Aorta (tissue), 5 donors: ENCODE measurements at places on chromosomes 3 and 15. TPM values are rescaled to one million over a fixed set of nuclear protein-coding genes. Genes with fewer than 3 reads are reported as not detected.
A peak's percentile ranks its signal among the peaks of the same experiment; 100 is the strongest.

- DNase-seq, result no peak
Observed at GRCh38 chr3:194483850-194484249, 3.0 kb downstream of the ATP13A3 start.

DNA sequence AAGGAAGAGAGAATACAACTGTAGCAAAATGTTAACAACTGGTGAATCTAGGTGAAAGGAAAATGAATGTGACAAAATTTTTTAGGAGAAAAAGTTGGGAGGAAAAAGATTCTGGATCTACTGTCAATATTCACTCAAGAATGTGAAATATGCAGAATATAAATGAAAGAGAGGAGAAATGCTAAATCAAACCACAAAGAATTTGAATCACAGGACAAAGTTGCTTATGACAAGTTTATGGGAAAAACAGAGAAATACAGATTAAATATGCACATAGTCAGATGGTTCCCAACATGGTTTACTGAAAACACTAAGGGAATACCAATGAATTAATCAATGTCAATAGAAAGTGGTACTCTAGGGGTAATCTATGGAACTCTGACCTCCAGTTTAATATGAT is 27.6 kb downstream of the C3orf33 start:
- no peak for DNase-seq

- no peak for DNase-seq
Observed at GRCh38 chr3:118943597-118943996, 91.0 kb downstream of the IGSF11 start.

DNA sequence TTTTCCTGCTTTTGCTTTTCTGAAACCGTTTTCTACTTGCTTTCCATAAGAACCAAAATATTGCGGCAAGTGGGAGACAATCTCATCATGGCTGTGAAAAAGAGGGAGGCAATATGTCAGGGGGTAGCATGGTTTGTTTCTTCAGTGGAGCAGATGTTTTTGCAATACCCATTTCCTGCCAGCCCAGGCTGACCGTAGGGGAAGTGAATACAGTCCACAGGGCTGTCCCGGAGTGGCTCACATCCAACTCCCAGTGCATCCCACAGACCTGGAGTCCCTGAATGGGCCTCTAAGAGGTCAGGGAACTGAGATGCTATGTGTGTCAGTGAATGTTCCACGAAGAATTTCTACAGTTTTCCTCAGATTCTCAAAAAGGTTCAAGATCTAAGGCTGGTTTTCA is 69.6 kb downstream of the EPHB1 start:
- no peak for DNase-seq

GRCh38 chr15:41511331-41511898 is 2.2 kb downstream of the LTK start:
- DNase-seq, result no peak

DNA sequence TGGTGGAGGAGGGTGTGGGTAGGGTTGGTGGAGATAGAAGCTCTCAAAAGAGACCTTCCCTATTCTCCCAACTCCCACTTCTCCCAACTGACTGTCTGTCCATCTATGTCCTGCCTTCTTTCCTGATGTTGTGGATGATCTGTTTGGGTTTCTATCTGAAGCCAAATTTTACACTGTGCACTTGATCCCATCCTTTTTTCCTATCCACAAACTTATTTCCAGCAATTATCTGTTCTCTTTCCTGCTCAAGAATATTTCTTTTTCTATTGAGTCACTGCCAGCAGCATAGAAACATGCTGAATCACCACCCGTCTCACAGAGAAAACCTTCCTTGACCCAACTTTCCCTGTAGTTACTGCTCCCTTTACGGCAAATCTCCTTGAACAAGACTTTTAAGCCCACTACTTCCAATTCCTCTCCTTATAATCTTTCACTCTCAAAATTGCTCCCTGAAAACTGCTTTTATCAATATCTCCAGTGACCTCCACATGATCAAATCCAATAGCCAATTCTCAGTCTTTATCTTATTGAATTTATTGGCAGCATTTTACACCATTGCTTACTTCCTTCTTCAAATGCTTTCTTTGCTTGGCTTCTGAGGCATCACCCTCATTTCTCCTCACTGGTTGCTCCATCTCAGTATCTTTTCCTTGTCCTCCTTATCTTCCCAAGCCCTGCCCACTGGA is 141.2 kb upstream of the SLC7A14 start:
- DNase-seq, result no peak

DNA sequence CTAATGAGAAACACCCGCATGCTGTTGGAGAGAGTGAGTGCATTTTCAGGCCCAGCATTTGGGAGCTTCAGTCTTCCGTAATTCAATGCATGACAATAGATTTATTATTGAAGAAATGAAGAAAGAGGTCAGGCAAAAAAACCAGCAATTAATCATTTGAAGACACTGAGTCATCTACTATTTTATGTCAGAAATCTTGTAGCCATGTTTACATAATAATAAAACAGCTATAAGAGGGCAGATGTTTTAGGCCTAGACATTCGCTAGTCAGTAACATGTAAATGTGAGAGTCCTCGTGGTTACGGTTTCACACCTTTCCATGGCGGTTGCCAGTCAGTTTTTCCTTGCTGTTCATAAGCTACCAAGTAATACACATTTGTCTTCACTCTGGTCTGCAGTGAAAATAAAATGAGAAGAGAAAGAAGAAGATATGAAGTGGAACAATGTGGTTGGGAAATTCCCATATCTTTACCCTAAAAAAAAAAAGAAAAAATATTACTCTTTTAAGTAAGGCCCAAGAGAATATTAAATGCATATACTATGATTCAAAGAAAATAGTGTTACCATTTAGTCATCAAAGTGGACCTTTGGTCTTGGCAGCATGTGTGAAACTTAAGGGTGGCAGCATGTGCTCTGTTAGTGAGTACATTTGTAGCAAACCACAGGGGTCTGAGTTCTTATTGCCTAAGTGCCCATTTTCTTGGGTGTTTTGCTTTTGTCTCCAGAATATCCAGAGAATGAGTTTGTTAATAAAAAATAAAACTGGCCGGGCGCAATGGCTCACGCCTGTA is 140.5 kb upstream of the TBL1XR1 start:
- no peak for DNase-seq

- DNase-seq, result no peak
Observed at GRCh38 chr3:127386490-127386889, 98.6 kb upstream of the PRR20G start.

DNA sequence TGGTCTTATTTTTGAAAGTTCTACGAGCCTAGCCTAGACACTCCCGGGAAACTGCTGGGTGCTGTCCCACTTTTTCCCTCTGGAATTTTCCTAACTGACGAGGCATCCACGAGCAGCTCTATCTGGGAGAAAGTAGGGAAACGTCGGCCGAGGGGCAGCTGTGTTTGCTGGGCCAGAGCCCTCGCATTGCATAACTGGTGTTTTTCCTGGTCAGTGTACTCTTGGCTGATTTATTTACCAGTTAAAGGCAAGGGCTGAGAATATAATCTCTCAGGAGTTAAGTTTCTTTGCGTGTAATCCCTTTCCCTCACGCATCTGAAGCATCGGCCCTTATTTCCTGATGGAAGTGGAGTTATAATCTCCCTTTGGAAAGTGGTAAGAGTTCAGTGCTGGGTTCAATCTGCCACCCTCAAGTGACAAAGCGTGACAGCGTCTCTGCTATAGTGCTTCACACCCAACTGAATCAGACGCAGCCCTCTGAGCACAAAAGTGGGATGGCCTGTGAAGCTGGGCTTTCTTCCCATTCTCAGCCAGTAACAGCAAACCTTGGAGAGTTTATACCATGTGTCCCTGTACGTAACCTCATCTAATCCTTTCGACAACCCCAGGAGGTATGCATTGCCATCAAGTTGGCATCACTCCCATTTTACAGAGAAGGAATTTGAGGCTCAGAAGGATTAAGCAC is 311.5 kb downstream of the RORA start:
- DNase-seq, result peak; percentile 62

GRCh38 chr3:2823031-2823430 is 287.1 kb downstream of the IL5RA start:
- no peak for DNase-seq

GRCh38 chr3:187021748-187022402 is 91.5 kb downstream of the ST6GAL1 start:
- no peak for DNase-seq

DNA sequence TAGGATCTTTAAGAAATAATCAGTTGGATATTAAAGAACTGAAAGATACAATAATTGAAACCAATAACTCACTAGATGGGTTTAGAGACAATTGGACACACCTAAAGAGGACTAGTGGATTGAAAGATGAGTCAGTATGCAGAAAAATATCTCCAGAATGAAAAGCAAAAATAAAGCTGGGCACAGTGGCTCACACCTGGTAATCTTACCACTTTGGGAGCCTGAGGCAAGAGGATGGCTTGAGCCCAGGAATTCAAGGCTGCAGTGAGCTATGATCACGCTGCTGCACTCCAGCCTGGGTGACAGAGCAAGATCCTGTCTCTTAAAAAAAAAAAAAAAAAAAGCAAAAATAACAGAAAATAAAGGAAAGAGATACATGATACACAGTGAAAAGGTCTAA is 37.4 kb upstream of the CCDC174 start:
- DNase-seq, result no peak

GRCh38 chr3:63251499-63251898 is 26.6 kb upstream of the SYNPR start:
- no peak for DNase-seq

GRCh38 chr3:59688636-59689035 is 638.8 kb upstream of the CFAP20DC start:
- DNase-seq, result no peak

DNA sequence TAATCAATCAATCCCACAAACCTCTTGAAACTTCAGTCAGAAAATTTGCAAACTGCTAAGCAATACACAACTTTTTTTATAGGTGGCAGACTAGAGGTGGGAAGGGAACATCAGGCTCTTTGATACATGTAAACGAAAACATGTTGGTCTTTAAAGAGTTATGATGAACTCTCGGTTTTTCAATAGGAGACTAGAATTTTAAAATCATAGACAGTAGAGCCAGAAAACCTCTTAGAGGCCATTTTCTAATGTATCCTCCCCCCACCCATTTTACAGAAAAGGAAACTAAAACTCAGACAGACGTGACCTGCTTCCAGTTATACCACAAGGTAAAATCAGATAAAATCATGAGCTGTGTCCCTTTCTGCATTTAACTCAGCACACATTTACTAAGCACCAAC is 179.1 kb upstream of the LPP start:
- DNase-seq, result no peak

GRCh38 chr3:137987723-137988122 is 22.2 kb upstream of the CLDN18 start:
- no peak for DNase-seq

DNA sequence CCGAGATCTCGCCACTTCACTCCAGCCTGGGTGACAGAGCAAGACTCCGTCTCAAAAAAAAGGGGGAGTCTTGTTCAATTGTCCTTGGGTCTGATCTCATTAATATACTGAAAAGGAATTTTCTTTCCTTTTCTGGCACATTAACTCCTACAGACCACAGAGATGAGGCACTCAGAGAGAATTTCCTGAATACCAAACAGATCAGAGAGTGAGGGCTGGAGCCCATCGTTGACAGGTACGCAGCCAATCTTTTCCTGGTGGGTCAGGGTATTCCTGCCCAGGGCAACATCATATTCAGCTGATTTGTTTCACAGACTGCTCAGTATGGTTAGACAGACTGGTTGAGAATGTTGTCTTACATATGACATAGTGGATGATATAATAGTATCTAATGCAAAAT is 82.8 kb upstream of the TNFSF10 start:
- DNase-seq, result no peak

The PLSCR4 gene
- total RNA-seq, result 69.7 TPM

The SLC25A20 gene
- total RNA-seq, result 11.8 TPM

The ALDH1A2 gene
- total RNA-seq, result 5.9 TPM

The GRAMD2A gene
- 1.5 TPM for total RNA-seq

The REC114 gene
- not detected for total RNA-seq

The KIF7 gene
- 16.5 TPM for total RNA-seq
